ENCODE measurements at places on chromosomes 1 and 21.

GRCh38 chr21:35974775-35975174 lies 85.6 kb downstream of the SETD4 start:
- no peak for DNase-seq

GRCh38 chr1:228866468-228866867 lies 131.2 kb downstream of the RHOU start:
- no peak for DNase-seq

GRCh38 chr1:200530623-200531261 lies 89.8 kb downstream of the KIF14 start:
- no peak for DNase-seq

DNA sequence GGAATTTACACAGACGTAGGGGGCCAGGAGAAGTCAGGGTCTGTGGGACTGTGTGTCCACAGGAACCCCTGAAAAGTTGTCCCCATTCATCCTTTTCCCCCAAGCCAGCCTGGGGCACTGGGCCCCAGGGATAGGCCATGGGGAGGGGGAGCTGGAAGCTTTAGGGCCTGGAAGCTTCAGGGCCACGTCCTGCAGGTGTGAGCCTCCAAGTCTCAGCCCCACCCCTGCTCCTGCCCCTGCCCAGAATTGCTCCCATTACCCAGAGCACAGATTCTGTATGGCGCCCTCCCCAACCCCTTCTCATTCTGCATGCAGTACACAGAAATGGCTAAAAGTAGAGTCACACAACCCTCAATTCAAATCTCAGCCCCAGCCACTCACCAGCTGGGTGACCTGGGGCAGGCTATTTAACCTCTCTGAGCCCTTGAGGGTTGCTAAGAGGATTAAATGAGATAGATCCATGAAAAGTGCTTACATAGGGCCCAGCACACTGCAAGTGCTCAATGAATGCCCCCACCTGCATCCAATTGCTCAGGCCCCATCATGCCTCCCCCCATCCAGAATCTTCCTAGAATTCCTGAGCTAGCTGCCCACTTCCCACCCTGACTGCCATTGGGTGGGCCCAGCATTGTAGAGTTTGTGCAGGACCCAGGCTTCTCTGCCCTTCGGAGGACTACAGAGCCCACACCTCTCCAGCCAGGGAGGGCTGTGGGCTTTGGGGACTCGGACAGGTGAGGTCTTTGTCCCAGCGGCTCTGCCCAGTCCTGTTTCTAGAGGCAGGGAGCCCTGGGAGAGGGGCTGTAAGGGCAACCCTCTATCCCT lies 6.5 kb downstream of the RAP1GAP start:
- DNase-seq: no peak

DNA sequence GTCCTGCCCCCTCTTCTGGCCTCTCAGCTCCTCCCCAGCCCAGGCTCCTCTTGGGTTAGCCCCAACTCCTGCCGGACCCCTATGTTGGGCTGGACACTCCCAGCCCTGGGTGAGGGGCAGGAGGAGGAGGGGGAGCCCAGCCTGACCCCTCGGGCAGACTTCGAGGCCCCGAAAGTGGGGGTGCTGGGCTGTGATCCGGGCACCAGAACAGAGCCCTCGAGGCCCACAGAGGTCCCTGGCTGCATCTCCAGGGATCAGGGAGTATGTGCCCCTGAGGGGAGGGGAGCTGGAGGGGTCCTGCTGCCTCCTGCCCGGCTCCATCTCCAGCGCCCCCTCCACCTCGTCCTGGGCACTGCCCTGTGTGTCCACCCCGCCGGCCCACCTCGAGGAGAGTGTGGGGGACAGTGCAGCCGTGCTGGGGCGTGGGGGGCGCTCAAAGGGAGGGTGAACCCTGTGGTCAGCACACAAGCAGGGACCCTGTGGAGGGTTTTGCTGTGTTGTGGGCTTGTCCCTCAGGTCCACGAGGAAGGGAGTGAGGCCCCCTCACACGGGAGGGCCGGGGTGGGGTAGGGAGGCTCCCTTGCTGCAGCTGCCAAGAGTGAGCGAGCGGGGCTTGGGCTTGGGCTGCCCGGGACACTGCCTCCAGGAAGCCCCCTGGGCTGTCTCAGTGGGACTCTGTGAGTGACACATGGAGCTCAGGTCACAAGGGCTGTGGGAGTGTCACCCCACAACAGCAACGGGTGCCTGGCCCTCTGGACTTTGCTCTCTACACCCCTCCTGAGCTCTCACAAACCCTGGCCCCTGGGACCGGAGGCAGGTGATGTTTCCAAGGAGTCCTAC lies 54.4 kb downstream of the COL18A1 start:
- DNase-seq: no peak

GRCh38 chr1:174068000-174068399 lies 45.8 kb upstream of the RC3H1 start:
- no peak for DNase-seq

DNA sequence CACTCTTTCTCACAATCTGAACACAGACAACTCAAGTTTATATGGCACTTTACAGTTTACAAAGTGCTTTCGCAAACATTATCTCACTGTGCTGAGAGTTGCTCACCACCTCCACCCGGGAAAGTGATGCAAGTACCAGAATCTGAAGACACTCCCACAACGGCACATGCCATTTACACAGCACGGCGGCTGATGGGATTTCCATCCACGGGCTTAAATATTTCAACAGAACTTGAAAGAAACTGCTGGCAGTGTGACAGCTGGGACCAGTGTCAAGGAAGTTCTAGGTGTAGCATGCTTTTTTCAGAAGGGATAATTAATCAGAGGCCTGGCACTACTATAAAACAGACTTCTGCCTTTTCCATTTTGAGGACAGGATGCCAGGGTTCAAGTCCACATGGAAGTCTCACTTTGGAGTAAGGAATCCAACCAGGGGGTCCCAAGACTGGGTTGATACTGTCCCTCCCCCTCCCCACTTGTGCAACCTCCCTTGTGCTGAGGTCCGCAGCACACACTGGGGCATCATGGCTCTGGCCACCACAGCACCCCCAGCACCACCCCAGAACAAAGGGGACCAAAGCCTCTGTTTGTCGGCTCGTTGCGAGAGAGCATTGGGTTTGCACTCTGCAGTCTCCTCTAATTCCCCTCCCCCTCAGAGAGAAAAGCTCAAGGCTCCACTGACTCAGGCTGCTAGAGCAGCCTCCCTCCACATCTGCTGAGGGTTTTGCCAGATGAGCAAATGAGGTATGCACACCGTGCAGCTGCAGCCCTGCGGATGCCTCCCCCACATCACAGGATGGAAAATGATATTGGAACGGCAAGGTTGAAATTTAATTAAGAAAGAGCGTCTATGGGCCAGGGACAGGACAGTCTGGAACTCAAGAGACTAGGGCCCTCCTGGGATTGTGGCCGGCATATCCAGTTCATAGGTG lies 154.9 kb downstream of the TGFBR3 start:
- no peak for DNase-seq

- no peak for DNase-seq
These were observed 33.5 kb upstream of the MACF1 start for GRCh38 chr1:39170731-39171667.

- no peak for DNase-seq
These were observed 9.1 kb downstream of the NHLH1 start for GRCh38 chr1:160375788-160376524.

DNA sequence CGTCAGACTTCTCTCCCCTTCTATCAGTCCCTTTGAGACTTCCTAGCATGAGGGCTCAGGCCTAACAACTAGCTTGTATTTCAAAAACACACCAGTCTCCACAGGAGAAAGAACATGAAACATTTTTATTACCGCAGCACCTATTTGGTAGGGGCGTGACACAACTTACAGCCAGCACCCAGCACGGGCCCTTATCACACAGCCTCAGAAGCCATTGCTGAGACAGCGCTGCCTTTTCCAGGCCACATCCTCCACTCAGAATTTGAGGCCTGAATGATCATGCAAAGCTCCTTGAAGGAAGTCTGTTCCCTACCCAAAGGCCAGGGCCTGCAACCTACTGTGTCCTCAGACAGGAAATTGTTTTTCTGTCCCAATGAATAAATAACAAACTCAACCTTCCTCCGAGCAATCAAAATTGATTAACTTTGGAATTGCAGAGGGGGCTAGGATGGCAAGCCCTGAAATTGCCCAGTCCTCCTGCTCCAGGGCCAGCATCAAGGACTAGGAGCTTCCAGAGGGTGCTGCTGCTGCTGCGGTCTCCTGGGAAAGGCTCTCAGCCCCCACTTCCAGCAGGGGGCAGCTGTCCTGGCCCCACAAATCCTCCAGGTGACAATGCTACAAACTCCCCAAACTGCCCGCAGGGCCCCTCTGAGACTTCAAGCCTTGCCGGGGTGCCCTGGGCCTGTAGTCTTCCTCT lies 94.3 kb upstream of the GALNT2 start:
- no peak for DNase-seq

DNA sequence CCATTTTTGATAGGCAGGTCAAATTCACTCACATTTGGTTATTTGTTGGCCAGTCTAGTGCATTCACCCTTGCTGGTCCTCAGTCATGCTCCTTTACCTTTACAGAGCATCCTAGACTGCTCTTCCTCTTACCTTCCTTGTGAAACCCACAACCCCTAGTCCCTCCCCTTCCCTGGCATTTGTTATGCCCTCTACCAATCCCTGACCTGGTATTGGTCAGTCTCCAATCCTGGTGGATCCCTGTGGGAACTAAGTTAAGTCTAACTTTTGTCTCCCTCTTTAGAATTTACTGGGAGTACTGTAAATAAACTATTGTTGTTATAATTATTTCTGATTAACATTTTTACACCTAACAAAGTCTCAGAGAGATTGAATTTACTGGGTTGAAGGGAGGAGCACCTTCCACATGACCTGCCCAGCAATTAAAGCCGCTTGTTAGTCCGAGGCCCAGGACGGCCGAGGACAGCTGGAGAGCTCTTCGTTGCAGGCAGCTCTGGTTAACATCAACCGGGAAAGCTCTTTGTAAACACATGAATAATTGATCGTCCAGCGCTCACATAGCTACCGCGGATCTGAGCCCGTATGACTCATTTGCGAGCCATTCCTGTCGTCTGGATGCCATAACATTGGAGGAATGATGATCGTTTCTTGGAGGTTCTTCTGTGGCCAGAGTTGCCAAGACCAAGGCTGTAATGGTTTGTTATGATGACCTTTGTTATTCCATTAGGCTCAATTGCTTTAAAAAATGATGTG lies 31.9 kb downstream of the MTARC1 start:
- DNase-seq: no peak

- no peak for DNase-seq
These were observed 3.7 kb downstream of the TARBP1 start for GRCh38 chr1:234475167-234475793.

GRCh38 chr1:174174461-174175329 lies 15.4 kb downstream of the RABGAP1L start:
- no peak for DNase-seq

- no peak for DNase-seq
These were observed 91.9 kb upstream of the IGSF21 start for GRCh38 chr1:18015719-18016118.

DNA sequence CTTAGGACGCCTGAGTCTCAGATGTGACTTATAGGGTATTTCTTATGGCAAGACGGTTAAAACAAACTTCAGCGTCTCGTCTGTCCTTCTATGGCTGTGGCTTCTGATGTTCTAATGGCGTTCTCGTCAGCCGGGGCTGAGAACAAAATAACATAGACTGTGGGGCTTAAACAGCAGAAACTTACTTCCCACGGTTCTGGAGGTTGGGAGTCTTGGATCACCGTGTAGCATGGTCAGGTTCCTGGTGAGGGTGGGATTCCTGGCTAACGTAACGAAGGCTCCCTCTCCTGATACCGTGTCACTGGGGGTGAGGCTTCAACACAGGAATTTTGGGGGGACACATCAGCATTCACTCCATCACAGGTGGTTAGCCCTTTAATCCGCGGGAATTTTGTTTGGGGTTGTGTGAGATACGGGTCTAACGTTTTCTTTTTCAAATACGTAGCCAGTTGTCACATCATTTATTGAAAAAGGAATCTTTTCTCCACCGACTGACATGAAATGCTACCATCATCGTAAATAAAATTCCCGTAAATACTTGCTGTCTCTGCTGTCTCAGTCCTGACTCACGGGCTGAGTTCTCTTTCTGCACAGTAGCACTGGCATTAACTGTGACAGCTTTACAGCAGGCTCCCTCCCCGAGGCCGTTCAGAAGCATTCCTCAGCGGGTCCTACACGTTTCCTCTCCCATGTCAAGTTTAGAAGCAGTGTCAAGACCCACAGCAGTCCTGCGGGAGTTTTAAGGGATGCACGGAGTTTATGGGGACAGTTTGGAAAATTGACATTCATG lies 8.1 kb upstream of the POFUT2 start:
- DNase-seq: no peak
